ENCODE measurements at places on chromosomes 13 and 19.

DNA sequence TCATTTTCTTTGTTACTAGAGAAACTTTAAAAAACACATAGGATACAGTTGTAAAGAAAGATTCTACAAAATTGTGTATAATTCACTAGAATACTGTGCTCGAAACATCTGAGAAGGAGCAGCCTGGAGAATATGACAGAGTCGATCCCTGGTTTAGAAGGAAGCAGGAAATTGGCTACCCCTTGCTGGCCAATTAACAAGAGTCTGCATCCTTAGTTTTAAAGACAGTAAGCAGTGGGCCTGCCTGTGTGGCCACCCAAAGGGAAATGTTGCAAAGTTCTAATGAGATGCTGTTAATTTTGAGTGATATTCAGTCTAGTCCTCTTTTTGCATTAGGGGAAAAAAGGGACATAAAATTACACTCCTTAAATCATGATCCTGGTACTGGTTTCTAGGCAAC lies 988.6 kb downstream of the PCDH17 start:
- no peak overlapping the region for H3K27ac ChIP-seq
- no peaks in the 10 kb centered on the region for H3K27me3 ChIP-seq
- H3K36me3 ChIP-seq = no peaks in the 10 kb centered on the region
- no peaks in the 10 kb centered on the region for H3K4me1 ChIP-seq
- DNase-seq = no peak
- H3K4me3 ChIP-seq = no peak overlapping the region

- no peak overlapping the region for H3K27ac ChIP-seq
- H3K36me3 ChIP-seq = no peaks in the 10 kb centered on the region
These were observed 476.9 kb upstream of the KLHL1 start for GRCh38 chr13:70585109-70585508.

- peaks cover 79% of the 10 kb centered on the region for H3K4me1 ChIP-seq
- peak overlapping the region; percentile 42 for H3K27ac ChIP-seq
- H3K4me3 ChIP-seq = no peak overlapping the region
These were observed 479.7 kb downstream of the FOXO1 start for GRCh38 chr13:40186626-40187323.

- no peak overlapping the region for H3K27ac ChIP-seq
- DNase-seq = no peak
These were observed 90.5 kb upstream of the AKAP11 start for GRCh38 chr13:42181381-42181953.

DNA sequence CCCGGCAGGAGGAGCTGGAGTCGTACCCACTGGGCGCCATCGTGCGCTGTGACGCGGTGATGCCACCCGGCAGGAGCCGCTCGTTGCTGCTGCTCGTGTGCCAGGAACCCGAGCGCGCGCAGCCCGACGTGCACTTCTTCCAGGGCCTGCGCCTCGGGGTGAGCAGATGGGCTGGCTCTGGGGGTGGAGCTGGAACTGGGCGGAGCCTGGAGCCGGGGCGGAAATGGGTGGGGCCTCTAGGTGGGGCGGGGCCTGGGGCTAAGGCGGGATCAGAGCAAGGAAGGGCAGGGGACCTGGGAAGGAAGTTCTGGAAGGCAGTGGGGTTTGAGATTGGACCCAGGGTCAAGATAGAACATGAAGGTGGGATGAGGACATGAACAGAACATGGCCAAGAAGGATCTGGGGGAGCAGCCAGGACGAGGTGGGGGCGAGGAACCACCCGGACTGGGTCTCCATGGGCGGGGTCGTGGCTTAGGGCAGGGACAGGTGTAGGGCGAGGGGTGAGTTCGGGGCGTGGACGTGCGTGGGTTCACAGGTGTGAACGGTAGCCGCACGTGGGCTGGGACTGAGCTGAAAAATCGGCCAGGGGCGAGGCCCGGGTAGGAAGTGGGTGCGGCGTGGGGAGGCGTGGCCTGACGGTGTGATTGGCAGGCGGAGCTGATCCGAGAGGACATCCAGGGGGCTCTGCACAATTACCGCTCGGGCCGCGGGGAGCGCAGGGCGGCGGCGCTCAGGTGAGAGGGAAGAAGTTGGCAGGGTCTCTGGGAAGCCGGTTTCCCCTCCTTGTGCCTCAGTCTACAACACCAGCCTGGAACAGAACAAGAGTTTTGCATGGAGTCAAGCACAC lies 4.7 kb downstream of the EPS8L1 start:
- peak; percentile 42 for DNase-seq
- H3K36me3 ChIP-seq = no peaks in the 10 kb centered on the region
- peak overlapping the region; percentile 86 for H3K4me3 ChIP-seq
- H3K27me3 ChIP-seq = no peaks in the 10 kb centered on the region
- H3K27ac ChIP-seq = peak overlapping the region; percentile 9

Measured in CD4-positive, alpha-beta memory T cell (primary cell).